ENCODE measurements at places on chromosomes 6 and 20. TPM values are rescaled to one million over a fixed set of nuclear protein-coding genes. Genes with fewer than 3 reads are reported as not detected.

The ATAT1 gene
- polyA plus RNA-seq, result 5.4 TPM

The SSTR4 gene
- polyA plus RNA-seq, result not detected

The MYLK4 gene
- polyA plus RNA-seq, result 0.22 TPM

The ASCC3 gene
- polyA plus RNA-seq, result 28.5 TPM
